Small intestine (tissue), 16 donors: ENCODE measurements at places on chromosomes 5 and 9. TPM values are rescaled to one million over a fixed set of nuclear protein-coding genes. Genes with fewer than 3 reads are reported as not detected.

Gene CNTFR
- polyA plus RNA-seq, result 1.1 TPM

Gene ANKRD34B
- not detected for polyA plus RNA-seq

Gene GKAP1
- 4.3 TPM for polyA plus RNA-seq

Gene IPPK
- 6.8 TPM for polyA plus RNA-seq

Gene GARNL3
- polyA plus RNA-seq, result 11.3 TPM

Gene CARTPT
- polyA plus RNA-seq, result 1.4 TPM

Gene IL5
- not detected for polyA plus RNA-seq

Gene HACD4
- 0.81 TPM for polyA plus RNA-seq

- no peak overlapping the region for H3K27ac ChIP-seq
- DNase-seq, result no peak
- no peaks in the 10 kb centered on the region for H3K36me3 ChIP-seq
- H3K4me3 ChIP-seq, result no peak overlapping the region
Observed at GRCh38 chr5:3237276-3237868, 358.3 kb upstream of the IRX1 start.

- H3K27ac ChIP-seq, result no peak overlapping the region
- no peak for DNase-seq
- no peaks in the 10 kb centered on the region for H3K36me3 ChIP-seq
- no peaks in the 10 kb centered on the region for H3K27me3 ChIP-seq
- no peak overlapping the region for H3K4me3 ChIP-seq
- H3K4me1 ChIP-seq, result peaks cover 4% of the 10 kb centered on the region
Observed at GRCh38 chr5:158033724-158034123, 174.8 kb upstream of the CLINT1 start.

- no peak overlapping the region for H3K4me3 ChIP-seq
- H3K4me1 ChIP-seq, result peaks cover 5% of the 10 kb centered on the region
- no peaks in the 10 kb centered on the region for H3K27me3 ChIP-seq
- no peak overlapping the region for H3K27ac ChIP-seq
Observed at GRCh38 chr9:121902461-121903135, 190.5 kb downstream of the TTLL11 start.

- DNase-seq, result no peak
- H3K27ac ChIP-seq, result no peak overlapping the region
- no peaks in the 10 kb centered on the region for H3K27me3 ChIP-seq
- no peak overlapping the region for H3K4me3 ChIP-seq
- H3K4me1 ChIP-seq, result no peaks in the 10 kb centered on the region
- H3K36me3 ChIP-seq, result no peaks in the 10 kb centered on the region
Observed at GRCh38 chr9:125999504-125999881, 252.3 kb downstream of the PBX3 start.

- H3K27me3 ChIP-seq, result no peaks in the 10 kb centered on the region
- peaks cover 15% of the 10 kb centered on the region for H3K4me1 ChIP-seq
- no peak overlapping the region for H3K4me3 ChIP-seq
- no peak overlapping the region for H3K27ac ChIP-seq
Observed at GRCh38 chr5:160159991-160160792, 40.9 kb upstream of the PWWP2A start.

- H3K27ac ChIP-seq, result peak overlapping the region; percentile 5
- H3K36me3 ChIP-seq, result no peaks in the 10 kb centered on the region
- DNase-seq, result no peak
- no peaks in the 10 kb centered on the region for H3K4me1 ChIP-seq
- H3K4me3 ChIP-seq, result no peak overlapping the region
- H3K27me3 ChIP-seq, result no peaks in the 10 kb centered on the region
Observed at GRCh38 chr9:104905153-104905901, 22.6 kb downstream of the ABCA1 start.

DNA sequence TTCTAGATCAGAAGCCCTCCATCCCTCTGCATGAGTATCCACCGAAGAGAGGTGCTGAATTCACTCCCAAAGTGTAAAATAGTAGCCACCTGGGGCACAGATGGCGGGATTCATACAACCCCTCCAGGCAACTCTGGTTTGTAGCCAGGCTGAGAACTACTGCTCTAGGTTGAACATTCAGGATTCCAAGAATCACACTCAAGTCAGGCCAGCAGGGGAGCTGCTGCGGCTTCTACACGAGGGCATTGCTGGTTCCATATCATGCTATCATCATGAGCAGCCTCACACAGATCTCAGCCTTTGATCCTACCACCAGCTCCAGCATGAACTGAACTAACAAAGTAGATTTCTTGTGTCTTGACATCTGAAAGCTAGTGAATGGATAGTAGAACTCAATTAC is 367.9 kb downstream of the DIRAS2 start:
- no peak for DNase-seq
- no peaks in the 10 kb centered on the region for H3K27me3 ChIP-seq
- no peaks in the 10 kb centered on the region for H3K4me1 ChIP-seq
- H3K4me3 ChIP-seq, result no peak overlapping the region

GRCh38 chr5:139982157-139982974 is 60.7 kb downstream of the NRG2 start:
- no peak overlapping the region for H3K4me3 ChIP-seq
- no peak overlapping the region for H3K27ac ChIP-seq
- peaks cover 1% of the 10 kb centered on the region for H3K27me3 ChIP-seq
- DNase-seq, result no peak
- H3K36me3 ChIP-seq, result no peaks in the 10 kb centered on the region

- no peak overlapping the region for H3K27ac ChIP-seq
- H3K4me1 ChIP-seq, result no peaks in the 10 kb centered on the region
- no peaks in the 10 kb centered on the region for H3K36me3 ChIP-seq
- DNase-seq, result no peak
Observed at GRCh38 chr9:110921705-110922104, 116.6 kb downstream of the LPAR1 start.

DNA sequence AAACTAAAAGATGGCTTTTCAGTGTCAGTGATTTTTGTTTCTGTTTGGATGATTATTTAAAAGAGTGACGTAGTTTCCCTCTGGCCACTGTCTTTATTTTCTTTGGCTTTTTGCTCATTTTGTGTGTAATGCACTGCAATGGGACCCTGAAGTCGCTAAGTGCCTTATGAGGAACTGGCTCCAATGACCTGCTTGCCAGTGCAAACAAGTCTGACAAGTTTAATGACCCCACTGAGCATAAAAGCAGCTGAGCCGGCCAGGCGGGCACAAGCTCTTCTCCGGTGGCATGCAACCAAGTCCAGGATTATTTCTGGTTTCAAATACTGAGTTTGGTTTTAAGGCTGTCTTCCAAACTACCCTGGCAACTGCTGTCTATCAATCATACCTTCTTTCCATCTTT is 15.6 kb upstream of the GNA14 start:
- H3K4me1 ChIP-seq, result no peaks in the 10 kb centered on the region
- no peak overlapping the region for H3K4me3 ChIP-seq
- no peaks in the 10 kb centered on the region for H3K27me3 ChIP-seq
- DNase-seq, result peak; percentile 35

DNA sequence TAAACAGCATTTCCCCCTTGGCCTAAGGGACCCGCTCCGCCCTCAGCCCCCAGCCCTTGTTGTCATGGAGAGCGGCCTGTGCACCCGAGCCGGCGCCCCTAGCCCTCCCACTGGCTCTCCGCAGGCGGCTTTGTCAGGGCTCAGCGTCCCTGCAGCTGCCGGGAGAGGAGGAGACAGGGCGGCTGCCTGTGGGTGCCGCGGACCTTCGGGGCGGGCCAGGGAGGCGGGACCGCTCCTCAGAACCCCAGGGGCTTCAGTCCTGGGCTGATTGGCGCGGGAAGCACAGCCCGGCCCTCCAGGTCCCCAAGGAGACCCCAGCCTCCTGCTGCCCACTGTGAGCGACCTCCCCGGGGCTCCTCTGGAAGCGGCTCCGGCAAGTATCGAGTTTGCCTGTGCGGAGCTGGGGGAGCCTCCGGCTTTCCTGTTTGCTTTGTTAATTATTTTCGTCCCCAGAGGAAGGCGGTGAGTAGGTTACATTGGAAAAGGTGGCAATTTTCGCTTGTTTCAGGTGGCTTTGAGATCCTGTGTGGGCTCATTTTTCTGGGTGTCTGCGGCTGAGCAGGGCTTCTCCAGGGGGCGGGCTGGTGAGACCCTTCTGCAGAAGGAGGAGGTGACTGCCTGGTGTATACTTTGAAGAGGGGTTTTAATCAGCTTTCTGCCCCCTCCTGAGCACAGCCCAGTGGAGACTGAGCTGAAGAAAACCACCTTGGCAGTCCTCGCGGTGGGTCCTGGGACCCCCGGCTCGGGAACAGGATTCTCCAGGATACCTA is at the start of gene FGD3:
FGD3 (plus strand) TSS at position 256 of the 770 bp plus-strand sequence. CDS start 28,734 bp downstream, outside the sequence.
- DNase-seq, result no peak
- no peaks in the 10 kb centered on the region for H3K27me3 ChIP-seq
- no peaks in the 10 kb centered on the region for H3K36me3 ChIP-seq
- no peaks in the 10 kb centered on the region for H3K4me1 ChIP-seq
- H3K4me3 ChIP-seq, result peak within 1 kb of the TSS; percentile 52
- no peak within 1 kb of the TSS for H3K27ac ChIP-seq

DNA sequence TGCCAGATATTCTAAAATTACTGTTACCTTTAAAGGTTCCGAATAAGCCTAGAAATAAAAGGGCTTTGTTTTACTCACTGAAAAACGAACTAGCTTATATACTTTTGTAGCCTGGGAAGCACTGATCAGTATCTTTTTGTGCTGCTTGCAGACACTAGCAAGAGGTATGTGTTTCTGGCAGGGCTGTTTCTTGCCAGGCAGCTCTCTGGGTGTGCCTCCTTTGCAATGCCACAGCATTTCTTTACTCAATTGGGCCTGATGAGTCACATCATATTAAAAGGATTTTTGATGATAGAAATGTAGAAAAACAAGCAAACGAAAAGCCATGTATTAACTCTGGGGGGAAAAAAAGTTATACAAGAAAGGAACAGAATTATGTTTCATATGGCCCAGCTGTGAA is 35.6 kb downstream of the CD180 start:
- no peak overlapping the region for H3K4me3 ChIP-seq
- H3K4me1 ChIP-seq, result no peaks in the 10 kb centered on the region
- no peak overlapping the region for H3K27ac ChIP-seq
- peaks cover 16% of the 10 kb centered on the region for H3K36me3 ChIP-seq
- no peaks in the 10 kb centered on the region for H3K27me3 ChIP-seq
- DNase-seq, result no peak

GRCh38 chr5:125550274-125550673 is 803.8 kb upstream of the ZNF608 start:
- no peak for DNase-seq
- H3K27me3 ChIP-seq, result no peaks in the 10 kb centered on the region
- H3K4me3 ChIP-seq, result no peak overlapping the region

- no peaks in the 10 kb centered on the region for H3K36me3 ChIP-seq
- no peaks in the 10 kb centered on the region for H3K4me1 ChIP-seq
- no peak overlapping the region for H3K27ac ChIP-seq
- no peak for DNase-seq
- no peaks in the 10 kb centered on the region for H3K27me3 ChIP-seq
Observed at GRCh38 chr5:132070460-132071337, 2.9 kb upstream of the CSF2 start.
